ENCODE measurements at places on chromosomes 5 and 9.

DNA sequence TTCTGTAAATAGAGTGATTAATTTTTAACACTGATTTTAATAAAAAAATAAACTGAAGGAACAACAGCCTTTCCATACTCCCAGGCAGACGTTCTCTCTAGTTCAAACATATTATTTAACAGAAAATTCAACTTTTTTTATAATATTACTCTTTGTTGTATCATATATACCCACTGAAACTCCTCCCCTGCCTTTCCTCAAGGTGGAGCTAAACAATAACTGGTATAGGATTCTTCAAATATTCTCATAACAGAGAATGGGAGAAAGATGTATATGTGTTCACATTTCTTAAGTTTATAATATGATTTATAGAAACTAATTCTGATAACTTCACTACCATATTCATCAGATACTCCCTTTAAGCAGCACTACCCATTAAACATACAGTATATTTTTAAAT, 83.4 kb downstream of the CYLC2 start:
- DNase-seq, result no peak

- DNase-seq, result peak; percentile 46
Measured at GRCh38 chr9:19992556-19992955, 203.7 kb upstream of the SLC24A2 start.

DNA sequence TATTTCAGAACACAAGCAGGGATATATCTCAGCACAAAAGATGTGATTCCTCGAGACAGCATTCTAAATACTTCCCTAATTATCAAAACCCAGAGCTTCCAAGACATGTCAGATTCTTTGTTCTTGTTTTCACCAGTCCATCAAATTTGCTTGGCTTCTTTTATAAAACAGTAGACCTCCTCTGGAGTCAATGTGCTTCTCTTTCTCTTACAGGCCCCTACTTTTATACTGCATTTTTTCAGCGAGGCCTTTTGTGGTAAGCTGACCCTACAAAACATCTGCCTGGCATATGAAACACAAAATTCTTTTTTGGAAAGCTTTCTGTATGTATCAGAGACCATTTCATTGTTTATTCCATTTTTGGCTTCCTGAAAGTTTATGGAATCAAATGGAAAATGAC, 81.8 kb downstream of the ARSB start:
- DNase-seq, result no peak

- DNase-seq, result no peak
Measured at GRCh38 chr5:147611483-147611882, 101.6 kb upstream of the DPYSL3 start.

- DNase-seq, result no peak
Measured at GRCh38 chr9:92645041-92645440, 24.9 kb downstream of the IPPK start.

DNA sequence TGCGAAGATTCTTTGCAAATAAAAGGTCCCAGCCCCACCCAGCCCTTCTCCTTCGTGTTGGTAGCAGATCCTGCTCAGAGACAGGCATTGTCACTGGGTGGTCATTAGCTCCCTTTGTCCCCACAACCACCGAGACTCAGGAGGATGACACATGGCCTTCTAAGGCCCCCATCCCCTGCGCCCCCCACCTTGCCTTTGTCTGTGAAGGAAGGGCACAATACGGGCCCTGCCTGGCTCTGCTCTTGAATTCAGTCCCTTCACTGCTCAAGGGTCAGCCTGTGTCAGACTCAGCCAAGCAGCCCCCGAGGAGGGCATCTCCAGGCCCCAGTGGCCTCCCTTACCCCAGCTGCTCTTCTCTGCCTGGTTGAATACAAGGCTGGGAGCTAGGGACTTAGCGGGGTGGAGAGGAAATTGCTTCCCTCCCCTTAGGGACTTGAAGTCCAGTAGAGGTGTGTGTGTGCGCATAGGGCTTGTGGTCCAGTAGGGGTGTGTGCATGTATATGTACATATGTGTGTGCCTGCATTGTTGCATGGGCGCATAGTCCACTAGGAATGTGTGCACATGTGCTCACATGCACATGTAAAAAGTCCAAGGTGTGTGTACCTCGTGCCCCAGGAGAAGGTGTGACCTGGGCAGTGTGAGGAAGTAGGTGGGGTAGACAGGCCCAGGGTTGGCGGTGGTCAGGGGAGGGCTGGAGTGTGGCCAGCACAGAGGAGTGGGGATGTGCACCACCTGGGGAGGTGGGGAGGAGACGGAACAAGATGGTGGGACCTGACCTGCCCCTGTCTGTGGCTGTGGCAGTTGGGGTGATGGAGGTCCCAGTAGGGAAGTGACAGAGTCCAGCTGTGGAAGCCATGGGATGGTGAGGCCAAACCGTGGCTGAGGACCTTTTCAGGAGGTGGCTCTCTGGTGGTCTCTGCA, 59.1 kb downstream of the PHF2 start:
- DNase-seq, result no peak

DNA sequence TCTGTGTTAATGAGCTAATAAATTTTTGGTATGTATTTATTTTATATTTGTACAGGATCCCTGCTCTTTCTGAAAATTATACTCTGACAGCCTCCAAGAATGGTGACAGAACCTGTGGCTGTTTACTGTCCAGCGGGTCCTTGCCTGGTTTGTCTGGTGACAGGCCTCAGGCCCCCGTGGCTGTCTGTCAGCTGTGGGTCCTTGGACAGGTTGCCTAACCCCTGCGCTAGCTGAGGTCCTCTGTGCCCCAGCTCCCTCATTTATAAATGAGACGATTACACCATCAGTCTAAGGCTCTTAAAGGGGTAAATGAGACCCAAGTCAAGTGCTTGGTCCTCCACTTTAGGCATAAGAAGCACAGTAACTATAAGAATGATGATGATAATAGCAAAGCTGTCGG, 125.1 kb upstream of the COL5A1 start:
- DNase-seq, result no peak

GRCh38 chr5:179558932-179559283, 8.6 kb downstream of the RUFY1 start:
- no peak for DNase-seq

GRCh38 chr9:123478160-123478559, 122.2 kb downstream of the CRB2 start:
- no peak for DNase-seq

DNA sequence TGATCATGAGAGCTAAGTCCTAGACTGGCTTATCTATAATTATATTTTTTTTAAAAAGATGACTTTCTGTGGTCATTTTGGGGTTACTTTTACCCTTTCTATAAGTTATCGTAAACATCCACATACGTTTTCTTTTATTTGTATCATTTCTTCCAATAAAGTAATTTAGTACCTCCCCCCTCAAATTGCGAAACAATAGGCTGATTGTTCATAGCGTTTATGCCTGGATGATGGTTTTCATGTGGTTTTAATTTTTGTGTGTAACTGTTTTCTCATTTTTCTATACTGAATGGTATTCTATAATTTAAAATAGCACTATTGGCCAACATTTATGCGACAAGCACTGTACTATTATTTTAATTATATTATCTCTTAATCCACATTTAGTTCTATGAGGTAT, 44.5 kb downstream of the SMC5 start:
- peak; percentile 44 for DNase-seq

DNA sequence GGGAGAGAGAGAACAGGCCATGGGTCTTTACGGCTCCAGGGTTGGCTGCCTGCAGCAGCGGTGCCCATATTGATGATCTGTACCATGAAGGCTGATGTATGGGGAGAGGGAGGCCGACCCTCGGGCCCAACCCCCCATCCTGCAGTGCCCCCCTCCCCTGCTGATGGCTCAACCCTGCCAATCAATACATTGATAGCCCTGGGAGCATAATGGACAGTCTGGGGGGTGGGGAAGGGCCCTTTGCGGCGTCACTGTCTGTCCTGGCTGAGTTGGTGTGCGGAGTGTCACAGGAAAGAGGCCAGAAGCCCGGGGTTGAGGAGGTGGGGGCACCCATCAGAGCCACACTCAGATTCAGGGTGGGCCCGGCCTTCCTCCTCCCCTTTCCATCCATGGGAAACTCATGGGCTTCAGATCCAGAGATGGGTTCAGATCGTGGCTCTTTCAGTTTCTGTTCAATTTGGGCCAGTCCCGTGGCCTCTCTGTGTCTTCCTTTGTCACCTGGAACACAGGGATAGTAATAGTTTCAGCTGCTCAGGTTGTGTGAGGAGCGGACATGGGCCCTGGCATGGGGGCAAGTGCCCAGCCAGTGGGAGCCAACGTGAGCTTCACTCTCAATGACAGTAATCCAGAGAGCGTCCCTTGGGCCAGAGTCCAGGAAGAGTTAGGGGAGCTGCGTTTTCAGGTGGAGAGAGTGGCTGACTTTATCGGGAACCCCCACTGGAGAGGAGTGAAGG, 9.5 kb downstream of the FGF18 start:
- no peak for DNase-seq

- peak; percentile 51 for DNase-seq
Measured at GRCh38 chr9:131382850-131383729, 10.8 kb upstream of the PRRC2B start.

DNA sequence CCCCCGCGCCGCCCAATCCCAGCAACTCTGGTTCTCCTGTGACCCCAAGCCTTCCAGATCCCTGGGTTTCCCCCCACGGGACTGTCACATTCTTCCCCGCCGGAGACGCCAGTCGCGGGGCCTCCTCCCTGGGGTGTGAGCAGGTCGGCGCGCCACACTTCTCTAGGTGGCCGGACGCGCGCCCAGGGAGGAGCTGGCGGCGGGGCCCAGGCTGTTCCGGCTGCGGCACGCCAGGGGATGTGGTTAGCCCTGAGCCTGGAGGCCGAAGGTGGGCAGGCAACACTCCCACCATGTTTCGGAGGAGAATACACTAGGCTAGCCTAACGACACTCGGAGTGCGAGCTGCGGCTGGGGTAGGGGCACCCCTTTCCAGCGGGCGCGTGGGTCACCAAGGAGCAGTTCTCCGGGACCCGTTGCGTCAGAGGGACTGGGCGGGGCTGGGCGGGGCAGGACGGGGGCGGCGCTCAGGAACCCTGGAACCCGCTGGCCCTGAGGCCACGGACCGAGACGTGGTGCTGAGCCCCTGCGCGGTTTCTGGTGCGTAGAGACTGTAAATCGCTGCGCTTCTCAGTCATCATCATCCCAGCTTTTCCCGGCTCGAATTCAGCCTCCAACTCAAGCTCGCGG, at the start of gene SLC27A6:
TSS of gene SLC27A6 (plus strand) at position 478 of the 627 bp plus-strand sequence. CDS start 650 bp downstream, outside the sequence.
- no peak for DNase-seq

DNA sequence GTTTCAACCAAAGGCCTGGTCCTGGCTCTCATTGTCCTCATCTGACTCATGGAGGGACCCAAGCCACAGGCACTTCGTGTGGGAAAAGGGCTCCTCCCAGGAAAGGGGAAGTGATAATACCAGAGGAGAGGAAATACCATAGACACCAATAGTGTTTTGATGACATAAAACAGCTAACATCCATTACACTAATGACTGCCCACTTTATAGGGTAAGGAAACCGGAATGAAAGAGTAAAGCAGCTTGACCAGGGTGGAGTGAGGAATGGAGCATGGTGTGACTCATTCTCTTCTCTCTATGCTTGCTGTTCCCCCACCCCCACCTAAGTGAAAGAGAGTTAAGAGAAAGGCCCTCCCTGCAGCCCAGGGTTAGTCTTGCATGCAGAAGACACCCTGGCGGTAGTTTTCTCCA, 67.4 kb upstream of the HRH2 start:
- DNase-seq, result peak; percentile 14

DNA sequence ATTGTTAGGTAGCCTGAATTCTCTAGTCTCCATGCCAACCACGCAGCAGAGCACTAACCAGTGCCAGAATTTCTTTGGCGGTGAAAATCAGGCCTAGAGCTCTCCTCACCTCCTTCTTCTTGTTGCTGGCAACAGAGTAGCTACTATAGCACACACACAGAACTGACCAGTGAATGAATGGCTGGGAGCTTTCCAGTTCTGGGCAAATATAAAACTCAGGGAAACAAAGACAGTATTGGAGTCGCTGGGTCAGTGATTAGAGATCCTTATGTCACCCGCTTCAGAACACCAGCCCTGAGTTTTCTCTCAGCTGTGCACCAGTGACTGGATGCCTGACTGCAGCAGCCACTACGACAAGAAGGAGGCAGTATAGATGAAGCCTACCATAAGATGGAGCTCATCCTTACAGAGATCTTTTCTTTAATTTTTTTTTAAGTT, 26.9 kb upstream of the FEM1C start:
- no peak for DNase-seq

- DNase-seq, result no peak
Measured at GRCh38 chr5:32004404-32004803, 169.7 kb downstream of the GOLPH3 start.

DNA sequence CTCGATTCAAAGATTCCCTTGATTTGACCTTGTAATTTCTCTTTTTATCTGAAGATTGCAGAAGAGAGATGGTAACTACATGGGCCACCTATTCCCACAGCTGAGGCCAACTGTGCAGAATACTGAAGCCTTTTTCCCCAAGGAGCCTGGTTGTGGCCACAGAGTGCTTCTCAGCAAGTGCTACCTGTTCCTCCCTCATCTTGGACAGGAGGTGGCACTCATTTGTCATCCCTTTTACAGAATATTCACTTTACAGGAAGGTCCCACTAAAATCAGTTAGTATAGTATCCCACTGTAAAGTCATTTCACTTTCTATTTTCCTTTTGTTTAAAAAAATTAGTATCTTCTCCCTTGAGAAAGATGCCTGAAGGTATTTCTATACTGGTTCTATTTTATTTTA, 346.4 kb downstream of the ARL15 start:
- DNase-seq, result no peak

GRCh38 chr9:16421532-16421931, 448.9 kb downstream of the BNC2 start:
- DNase-seq, result no peak

GRCh38 chr9:27503623-27504022, 20.5 kb upstream of the IFNK start:
- DNase-seq, result no peak

- no peak for DNase-seq
Measured at GRCh38 chr9:135002802-135003201, 84.7 kb upstream of the OLFM1 start.

GRCh38 chr9:14189146-14189545, 124.8 kb downstream of the NFIB start:
- DNase-seq, result no peak

DNA sequence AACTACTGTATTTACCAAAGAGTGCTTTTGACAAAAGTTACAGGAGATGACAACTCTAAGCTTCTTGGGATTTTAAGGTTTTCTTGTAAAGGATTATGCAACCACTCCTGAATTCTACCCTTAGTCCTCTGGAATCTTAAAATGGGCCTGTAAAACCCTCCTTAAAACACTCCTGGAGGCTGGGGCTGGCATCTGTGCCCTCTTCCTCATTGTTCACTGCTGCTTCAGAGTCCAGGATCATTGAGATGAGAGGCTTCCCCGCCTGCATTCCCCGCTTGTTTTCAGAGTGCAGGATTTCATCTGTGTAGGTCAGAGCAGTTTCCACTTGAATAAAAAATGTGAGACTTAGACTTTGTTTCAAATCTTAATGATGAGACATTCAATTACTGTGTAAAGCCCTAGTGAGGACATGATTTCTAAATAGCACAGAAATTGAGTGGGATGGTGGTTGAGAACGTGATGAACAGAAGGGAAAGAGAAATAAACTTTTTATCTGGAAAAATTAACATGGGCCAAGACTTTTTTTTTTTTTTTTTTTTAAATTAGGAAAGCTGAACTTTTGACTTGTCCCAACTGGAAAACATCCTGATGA, 40.4 kb downstream of the PCSK5 start:
- DNase-seq, result no peak

Data from fibroblast of skin of left quadriceps (primary cell).